ENCODE measurements at places on chromosomes 5 and 9.
A peak's percentile ranks its signal among the peaks of the same experiment; 100 is the strongest.

DNA sequence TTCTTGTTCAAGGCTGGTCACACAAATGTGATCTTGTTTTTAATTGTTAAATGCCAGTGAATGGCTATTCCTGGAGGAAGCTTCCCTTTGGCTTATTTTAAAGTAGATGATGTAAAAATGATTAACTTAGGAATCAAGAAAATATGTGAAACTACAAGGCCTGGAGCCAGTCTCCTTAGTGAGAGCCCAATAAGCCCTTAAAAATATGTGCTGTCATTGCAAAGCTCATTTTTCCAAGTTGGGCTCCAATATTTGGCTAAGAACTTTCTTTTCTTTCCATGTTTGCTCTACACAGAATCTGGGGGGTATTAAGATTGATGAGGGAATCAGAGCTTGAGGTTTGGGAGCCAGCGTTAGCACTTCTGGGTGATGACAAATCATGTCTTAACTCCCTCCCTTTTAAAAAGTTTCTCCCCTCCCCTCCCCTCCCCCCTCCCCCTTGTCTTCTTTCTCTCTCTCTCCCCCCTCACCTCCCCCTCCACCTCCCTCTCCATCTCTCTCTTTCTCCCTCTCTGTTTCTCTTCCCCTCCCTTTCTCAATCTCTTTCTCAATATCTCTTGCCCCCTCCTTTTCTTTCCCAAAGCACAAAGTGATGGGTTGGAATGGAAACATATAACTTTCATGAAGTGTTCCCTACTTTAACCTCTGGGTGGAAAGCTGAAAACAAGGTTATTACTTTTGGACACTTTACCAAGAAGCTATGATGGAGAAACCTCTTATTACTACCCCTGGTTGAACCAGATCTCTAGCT lies 86.0 kb downstream of the FBXL7 start:
- no peak for DNase-seq

DNA sequence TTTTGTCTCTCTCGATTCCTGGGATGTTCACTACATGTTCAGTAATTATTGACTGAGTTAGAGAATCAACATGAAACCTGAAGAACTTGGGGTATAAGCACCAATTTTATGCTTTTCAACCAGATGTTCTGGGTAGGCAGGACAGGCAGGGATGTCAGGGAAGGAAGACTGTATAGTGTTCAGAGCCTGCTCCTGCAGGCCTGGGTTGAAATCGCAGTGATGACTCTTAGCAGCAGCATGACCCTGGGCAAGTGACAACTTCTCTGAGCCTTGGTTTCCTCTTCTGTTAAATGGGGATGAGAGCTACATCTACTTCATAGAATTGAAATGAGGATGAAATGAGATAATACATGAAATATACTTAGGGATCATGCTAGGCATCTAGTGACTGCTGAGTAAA lies 29.7 kb upstream of the PANK3 start:
- no peak for DNase-seq

DNA sequence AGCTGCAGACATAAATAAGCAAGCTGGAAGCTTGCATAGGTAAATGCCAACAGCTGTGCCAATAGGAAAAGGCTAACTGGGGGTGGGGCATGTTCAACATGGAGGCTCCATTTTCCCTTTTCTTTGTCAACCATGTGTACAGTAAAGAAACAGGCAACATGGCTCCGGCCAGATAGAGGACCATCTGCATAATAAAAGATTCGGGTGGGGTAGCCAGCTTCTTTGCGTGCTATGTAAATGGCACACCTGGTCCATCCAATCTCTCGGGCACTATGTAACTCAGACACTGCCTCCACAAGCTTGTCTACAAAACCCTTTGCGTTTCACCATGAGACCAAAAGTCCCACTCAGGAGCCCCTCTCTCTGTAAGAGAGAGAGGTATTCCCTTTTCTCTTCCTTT lies 41.7 kb upstream of the DENND4C start:
- no peak for DNase-seq

DNA sequence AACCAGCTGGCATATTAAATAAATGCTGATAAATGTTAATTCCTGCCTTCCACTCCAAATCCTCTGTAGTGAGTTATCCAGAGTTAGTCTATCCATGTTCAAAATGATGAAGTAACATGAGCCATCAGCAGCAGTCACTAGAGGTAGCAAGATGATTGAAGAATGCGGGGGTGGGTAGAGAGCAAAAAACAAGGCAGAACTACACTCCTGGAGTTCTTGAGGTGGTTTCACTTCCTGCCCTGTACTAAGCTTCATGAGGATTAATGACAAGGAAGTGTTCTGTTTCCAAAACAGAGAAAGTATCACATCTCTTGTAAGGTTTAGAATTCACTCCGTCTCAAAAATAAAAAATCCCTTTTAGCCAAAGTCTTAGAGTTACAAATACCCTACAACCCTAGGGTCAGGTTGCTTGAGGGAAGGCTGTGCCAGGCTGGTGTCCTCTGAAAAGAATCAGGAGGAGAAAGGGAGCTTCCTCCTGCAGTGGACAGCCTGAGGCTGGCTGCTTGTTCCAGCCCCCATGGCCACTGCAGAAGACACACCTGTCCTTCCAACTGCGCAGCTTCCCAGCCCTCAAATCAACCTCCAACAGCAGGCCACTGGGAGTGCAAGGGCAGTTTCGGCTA lies 180.2 kb downstream of the DENND1A start:
- DNase-seq, result peak; percentile 28

DNA sequence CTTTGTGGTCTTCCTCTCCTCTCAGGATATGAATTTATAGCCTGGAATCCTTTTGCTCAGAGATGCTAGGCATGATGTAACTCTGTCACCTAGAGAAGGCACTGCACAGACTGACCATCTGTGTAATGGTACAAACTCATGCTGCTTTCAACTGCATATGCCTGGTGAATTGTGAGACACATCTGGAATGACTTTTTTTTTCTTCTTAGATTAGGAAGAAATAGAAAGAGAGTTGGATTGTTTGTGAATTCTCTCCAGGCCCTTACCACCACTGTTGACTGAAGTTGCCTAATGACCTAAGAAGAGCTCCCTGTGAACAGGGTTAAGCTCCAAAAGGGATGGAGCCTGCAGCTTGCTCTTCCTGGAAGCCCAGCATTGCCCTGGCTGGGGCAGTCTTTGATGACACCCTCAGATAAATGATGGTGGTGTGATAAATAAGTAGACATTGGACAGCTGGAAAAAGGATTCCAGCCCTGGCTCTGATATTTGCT lies 47.8 kb upstream of the TRIM32 start:
- DNase-seq, result peak; percentile 36

- DNase-seq, result no peak
These were observed 356.5 kb downstream of the CDH12 start for GRCh38 chr5:22496666-22497065.

DNA sequence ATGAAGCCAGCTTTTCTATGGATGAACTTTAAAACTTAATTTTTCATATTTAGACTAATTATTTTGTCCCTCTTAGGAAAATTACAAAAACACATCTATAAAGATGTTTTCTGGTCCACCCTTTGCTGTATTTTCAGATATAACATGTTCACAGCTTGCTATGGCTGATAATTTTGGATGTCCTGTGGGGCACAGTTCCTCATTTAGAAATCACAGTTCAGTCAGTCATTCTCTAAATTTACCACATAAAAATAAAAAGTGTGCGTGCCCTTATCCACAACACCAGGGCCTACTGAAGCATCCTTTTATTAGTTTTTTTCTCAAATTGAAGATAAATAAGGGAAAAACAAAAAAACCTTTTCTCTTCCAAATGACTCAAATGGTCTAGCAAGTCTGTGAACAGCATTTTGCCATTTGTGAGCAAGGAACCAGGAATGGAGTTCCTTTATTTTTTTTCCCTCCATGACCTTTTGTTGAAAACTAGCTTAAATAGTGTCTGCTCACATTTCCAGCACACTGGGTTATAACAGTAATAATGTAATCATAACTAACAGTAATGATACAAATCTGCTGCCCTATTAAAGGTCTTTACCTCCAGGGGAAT lies 87.1 kb downstream of the CEMIP2 start:
- DNase-seq, result peak; percentile 50

- peak; percentile 33 for DNase-seq
These were observed 203.7 kb downstream of the SEMA6A start for GRCh38 chr5:116370886-116371285.

GRCh38 chr9:17846948-17847655 lies 268.2 kb downstream of the SH3GL2 start:
- no peak for DNase-seq

DNA sequence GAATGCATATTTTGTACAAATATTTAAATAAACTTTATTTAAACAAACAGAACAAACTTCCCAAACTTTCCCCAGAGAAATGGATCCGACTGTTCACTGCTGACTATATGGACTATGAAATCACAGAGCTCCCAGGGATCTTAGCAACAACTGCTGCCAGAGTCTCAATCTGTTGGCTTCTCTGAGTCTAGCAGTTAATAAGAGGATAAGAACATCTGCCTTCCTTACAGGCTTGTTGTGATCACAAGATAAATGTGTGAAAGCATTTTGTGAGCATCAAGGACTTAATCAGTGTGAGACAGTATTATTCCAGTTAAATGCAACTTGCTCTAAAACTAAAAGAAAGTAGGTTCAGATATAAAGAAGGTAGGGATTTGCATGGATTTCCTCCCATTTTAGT lies 31.4 kb upstream of the MYOT start:
- DNase-seq, result no peak

DNA sequence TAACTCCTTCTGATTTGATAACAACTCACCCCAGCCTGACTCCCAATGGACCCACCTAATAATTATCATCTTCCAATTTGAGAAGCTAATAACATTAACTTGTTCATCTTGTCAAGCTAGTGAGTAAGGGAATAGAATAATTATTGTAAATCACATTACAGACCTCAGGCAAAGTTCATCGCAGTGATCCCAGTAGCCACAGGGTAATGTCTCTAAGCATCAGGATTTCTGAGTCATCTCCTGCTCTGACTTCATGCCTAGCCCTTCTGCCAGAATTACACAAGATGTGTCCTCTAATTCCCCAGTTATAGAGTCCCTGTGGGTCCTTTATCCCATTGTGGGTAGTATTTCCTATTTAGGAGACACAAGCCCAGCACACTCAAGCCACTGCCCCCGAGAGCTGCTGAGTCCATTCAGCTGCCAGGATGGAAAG lies 365.7 kb downstream of the DEPDC1B start:
- peak; percentile 74 for DNase-seq

Measured in foreskin fibroblast (primary cell).